ENCODE measurements at places on chromosomes 16 and 17.
A peak's percentile ranks its signal among the peaks of the same experiment; 100 is the strongest.

GRCh38 chr16:58656899-58657298 lies 27.3 kb upstream of the CNOT1 start:
- DNase-seq, result no peak

DNA sequence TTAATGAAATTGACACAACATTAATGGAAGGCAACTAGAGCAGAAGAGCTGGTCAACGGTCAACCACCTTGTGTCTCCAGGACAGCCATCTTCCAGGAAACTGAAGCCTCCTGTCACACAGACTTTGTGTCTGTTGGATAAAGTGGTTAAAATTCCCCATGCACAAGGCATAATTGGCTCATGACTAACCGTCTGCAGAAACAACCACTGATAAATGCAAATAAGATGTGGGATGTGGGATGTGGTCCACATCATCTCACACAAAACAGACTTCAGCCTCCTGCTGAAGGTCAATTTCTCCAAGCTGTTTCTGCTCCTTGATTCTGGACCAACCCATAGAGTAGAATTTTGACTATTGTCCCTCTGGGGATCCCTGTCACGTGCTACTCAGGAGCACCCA lies 26.9 kb upstream of the XYLT1 start:
- no peak for DNase-seq

- DNase-seq, result no peak
Observed at GRCh38 chr16:17364319-17365210, 106.2 kb downstream of the XYLT1 start.

DNA sequence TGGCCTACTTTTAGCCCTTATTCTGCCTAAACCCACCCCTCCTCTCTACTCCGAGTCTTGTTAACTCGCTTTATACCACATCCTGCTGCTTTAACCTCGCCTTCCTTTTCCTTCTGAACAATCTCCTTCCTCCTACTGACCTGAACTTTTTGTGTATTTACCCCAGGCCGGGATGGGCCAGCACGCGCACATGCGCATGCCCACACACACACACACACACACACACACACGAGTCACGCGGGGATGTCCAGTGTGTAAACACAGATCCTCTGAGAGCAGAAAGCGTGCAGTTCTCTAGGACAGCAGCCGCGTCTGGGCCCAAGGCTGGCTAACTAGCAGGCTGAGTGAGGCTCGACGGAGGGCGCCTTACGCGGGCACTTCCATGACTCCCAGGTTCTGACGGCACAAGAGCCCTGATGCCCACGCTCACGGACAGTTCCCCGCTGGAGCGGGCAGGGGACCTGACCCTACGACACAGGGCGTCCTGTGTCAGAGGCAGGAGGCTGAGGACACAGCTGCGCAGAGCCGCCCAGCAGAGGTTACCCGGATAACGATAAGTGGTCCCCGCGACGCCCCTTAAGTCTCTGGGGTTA lies 610 bp downstream of the PIK3R5 start:
- DNase-seq, result no peak

- DNase-seq, result no peak
Observed at GRCh38 chr16:83481589-83481988, 326.2 kb upstream of the HSBP1 start.

- DNase-seq, result no peak
Observed at GRCh38 chr16:74029115-74029792, 267.4 kb upstream of the PSMD7 start.

GRCh38 chr16:71669926-71670536 lies 44.0 kb downstream of the MARVELD3 start:
- no peak for DNase-seq

GRCh38 chr17:76417499-76418143 lies 33.2 kb downstream of the SPHK1 start:
- DNase-seq, result peak; percentile 54

- no peak for DNase-seq
Observed at GRCh38 chr17:43416998-43417890, 18.5 kb downstream of the ARL4D start.

DNA sequence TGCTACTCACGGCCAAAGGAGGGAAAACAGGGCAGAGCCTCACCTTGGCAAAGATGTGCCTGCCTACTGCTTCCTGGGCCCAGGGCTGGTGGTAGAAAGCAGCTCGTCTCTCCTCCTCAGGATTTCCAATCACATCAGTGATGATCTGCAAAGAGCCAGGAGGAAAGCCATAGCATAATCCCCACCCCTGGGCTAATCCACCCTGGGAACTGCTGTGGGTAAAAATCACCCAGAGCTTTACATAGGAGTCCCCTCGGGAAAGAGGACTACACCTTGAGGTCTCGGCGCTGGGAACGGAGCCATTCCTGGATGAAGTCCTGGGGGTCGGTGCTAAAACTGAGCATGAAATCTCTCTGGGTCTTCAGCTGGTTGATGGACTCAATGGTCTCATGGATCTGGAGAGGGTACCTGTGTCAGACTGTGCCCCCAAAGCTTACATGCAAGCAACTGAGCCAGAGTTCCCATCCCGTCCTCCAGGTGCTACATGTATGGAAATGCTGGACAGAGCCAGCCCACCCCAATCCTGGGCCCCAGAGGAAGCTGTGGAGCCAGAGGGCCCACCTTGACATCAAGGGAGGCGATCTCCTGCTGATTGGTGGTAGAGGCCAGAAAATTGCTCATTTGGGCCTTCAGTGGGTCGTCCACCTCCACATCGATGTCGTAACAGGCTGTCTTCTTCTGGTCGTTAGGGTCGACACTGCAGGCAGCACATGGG lies 5.7 kb upstream of the FTSJ3 start:
- no peak for DNase-seq

- no peak for DNase-seq
Observed at GRCh38 chr16:73186752-73187601, 139.0 kb upstream of the ZFHX3 start.

GRCh38 chr17:61002316-61002736 lies 324.7 kb downstream of the BCAS3 start:
- peak; percentile 52 for DNase-seq

GRCh38 chr17:50206604-50207293 lies 5.3 kb upstream of the COL1A1 start:
- peak; percentile 4 for DNase-seq

DNA sequence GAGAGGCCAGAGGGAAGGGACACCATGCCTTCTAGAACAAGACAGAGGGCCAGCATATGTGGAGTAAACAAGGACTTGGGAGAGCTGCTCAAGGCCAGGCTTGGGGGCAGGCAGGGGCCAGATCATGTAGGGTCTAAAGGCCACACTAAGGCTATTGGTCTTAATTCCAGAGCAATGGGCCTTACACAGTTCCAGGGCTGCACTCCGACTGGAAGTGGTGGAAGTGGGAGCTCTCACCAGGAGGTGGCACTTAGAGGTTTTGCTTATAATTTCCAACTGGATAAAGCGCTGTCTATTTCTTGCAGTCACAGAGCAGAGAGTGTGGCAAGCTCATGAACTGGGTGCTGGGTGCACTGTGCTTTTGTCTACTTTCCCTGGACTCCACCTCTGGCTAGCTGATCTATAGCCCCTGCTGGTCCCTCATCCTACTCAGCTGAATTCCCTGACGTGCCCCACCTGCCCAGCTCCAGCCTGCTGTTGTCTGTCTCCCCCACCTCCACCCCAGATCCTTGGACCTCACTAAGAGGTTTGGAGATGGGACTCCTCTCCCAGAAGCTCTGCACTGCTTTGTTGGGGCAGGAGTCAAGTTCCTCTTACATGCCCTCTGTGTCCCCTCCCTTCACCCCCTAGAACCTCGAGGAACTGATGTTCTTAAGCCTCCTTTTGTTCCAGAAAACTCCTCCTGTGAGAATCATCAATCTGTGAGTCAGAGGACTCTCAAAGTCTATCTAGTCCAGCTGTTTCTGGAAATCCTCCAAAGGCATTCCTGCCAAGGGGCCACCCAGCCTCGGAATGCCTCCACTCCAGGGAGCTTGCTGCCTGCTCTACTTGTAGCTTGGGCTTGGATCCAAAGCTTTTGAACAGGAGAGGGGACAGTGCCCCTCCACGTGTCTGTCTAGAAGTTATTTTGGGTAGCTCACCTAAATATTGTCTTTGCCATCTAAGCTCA lies 48.1 kb upstream of the KSR1 start:
- DNase-seq, result no peak

DNA sequence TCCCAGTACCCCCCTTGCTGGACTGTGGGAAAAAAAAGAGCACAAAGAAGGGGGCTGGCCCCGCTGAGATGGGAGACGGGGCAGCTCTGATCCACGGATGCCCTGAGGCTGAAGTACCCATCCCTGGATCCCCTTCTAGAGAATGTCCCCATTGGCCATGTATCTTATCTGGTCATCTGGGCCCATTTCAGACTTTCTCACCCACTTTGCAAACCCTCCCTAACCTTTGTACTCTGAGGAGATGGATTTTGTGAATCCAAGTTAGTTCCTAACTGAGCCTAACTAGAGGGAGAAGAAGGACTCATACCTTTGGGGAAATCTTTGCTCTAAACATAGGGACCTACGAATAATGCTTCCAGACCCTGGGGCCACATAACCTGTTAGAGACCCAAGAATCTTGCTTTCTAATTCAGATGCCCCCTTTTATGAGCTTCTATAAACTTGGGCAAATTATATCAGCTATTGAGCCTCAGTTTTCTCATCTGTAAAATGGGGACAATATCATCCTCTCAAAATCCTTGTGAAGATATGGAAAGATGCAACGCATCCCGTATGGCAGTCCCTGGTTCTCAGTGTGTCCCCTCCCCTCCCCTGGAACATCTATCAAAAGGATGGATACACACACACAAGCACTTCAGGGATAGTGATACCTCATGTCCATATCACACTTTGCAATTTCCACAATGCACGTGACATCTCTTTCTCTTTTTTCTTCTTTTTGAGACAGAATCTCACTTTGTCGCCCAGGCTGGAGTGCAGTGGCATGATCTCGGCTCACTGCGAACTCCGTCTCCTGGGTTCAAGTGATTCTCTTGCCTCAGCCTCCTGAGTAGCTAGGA lies 16.8 kb upstream of the FZD2 start:
- DNase-seq, result no peak

- DNase-seq, result no peak
Observed at GRCh38 chr16:28186752-28187151, 25.0 kb downstream of the XPO6 start.

DNA sequence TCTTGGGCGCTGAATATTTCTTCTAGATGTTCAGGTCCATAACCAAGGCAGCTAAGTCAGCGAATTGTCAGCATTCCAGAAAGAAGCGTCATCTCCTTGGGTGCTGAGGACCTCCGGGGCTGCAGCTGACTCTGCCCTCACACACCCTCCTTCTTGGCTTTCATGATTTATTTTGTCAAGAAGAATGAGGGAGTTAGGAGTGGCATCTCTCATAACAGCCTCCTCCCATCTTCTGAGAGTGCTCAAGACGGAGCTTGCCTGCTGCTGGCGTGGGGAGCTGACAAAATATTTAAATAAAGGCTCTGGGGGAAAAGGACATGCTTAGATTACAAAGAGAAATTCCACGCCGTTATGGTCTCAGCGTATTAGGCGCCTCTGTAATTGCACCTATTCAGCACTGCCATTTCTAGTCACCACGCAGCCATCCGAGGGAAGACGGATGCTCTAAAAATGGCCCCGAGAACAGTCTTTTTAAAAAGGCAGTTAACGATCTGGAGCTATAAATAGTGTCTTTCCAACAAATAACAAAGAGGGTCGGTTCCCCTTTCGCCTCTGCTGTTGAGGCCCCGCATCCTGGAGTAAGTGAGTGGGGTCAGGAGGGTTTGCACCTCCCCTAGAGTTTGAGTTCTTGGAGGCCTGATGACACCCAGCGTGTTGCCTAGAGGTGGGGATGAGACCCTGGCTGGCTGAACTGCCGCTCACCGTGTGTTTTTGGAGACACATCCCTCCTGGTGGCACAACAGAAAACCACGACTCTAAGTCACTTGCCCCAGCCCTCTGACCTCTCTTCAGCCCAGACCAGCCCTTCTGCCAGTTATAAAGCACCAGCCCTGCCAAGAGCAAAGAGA lies 187.0 kb downstream of the CCDC182 start:
- DNase-seq, result no peak

DNA sequence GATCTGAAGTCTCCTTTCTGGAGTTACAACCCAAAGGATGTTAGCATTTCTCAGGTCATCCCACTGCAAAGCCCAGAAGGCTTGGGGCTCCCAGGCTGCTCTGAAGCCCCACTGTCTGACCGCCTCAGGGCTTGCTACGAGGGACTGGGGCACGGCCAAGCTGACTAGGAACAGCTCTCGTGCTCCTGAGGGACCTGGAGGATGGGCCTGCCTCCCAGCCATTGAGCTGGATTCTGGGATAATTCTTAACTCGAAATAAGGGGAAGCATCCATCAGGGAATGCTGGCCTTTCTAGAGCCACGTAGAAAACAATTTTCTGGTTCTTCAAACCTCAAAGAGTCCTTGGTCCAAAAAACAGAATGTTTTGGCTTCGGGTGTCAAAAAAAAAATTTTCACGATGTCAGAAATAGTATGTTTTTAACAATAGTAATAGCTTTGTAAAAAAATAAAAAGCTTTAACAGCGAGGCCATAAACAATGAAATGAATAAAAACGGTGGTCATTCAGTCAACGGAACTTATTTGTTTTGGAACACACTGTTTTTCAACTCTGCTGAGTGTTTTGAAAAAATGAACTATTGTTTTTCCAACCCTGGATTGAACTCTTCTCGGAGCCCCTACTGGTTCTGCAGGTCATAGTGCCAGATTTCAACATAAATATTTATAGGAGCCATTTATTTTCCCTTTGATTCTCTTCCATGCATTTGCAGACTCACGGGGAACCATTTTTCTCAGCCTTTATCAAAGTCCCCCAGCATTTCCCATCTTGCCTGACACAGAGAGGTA lies 16.4 kb upstream of the HERPUD1 start:
- no peak for DNase-seq

- DNase-seq, result no peak
Observed at GRCh38 chr16:86618431-86619238, 40.3 kb downstream of the FOXL1 start.

- peak; percentile 71 for DNase-seq
Observed at GRCh38 chr17:7314719-7315569, at the start of gene GPS2. Gene GPS2 (minus strand): TSS chr17:7315360. CDS start chr17:7315052, 308 bp downstream.

DNA sequence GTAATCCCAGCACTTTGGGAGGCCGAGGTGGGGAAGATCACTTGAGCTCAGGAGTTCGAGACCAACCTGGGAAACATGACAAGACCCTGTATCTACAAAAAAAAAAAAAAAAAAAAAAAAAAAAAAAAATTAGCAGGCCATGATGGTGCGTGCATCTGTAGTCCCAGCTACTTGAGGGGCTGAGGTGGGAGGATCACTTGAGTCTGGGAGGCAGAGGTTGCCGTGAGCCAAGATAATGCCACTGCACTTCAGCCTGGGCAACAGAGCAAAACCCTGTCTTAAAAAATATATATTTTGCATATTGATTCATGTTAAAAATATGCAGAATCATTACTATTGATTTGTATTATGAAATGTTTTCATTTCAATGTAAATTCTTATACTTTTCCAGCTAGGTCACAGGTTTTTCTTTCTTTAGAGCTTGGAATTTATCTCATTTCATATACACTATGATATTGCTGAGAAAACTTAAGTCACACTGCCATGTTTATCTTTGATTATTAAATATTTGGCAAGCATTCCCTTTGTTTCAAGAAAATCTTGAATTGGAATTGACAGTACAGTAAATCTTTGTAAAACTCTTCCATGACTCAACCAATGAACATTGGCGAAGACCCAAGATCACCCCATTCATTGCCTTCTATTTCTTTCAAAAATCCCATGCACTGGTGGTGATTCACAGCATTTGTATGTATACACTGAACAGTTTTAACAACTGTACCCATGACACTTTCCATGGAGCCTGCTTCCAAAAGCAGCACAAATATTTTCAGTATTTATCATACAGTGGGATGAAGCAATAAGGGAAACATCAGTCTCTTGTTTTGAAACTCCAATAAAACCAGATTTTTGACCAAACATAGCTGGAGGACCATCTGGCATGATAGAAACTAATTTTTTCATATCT lies 83.5 kb upstream of the TNRC6A start:
- DNase-seq, result no peak
